ENCODE measurements at places on chromosomes 1 and 21.

DNA sequence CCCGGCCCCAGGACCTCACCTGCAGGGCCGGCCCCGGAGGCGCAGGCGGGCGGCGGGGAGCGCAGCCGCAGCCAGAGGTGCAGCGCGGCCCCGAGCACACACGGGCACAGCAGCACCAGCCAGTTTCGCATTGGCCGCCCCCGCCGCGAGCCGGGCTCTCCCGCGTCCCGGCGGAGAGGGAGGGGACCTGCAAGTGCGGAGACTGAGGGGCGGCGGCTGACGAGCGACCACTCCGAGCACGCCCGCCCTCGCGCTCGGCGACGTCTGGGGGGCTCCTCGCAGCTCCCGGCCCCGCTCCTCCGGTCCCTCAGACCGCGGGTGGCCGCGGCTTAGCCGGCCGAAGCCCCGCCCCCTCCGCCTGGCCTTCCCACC, at the start of gene B3GALNT2:
Gene B3GALNT2, minus strand, starts transcription at position 331 of the 372 bp plus-strand sequence. Its CDS starts 200 bp downstream, at position 131.
- no peak for DNase-seq

DNA sequence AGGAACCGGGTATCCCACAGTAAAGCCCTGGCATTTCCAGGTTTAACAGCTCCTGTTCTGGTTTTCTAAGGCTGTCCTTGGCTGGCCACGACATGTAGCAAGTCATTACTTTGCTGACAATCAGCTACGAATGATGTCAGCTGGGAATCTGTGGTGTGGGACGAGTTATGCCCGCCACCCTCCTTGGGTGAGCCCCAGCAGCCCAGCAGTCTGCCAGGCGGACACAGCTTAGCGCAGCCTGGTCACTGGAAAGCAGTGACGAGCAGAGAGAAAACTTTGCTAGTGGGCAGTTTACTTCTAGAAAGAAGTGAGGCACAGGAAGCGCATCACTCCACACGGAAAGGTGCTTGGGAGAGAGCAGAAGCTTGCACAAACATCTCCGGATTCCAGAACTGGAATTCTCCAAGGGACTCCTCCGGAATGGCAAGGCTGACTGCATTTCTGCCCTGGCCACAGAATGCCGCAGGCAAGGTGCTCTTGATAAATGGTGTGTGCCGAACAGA, 15.5 kb upstream of the ZNF436 start:
- DNase-seq, result no peak

DNA sequence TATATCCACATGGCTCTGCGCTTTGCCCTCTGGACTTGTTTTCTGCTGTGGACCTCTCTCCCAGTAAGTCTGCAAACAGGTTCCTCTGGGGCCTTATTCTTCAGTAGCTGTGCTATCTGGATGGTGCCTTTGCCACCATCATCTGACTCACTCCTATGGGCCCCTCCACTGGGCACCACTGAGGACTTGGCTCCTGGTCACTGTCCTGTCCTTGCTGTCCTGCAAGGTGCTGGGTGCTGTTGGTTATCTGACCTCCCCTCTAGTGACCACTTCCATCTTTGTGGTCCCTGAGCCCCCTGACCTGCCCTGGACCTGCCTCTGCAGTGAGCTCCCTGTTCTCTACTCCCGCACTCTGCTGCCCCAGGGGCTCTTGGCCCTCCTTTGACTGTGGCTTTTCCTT, 6.7 kb downstream of the CNIH3 start:
- DNase-seq, result no peak

GRCh38 chr1:205948039-205948438, 4.8 kb upstream of the SLC26A9 start:
- DNase-seq, result no peak

- no peak for DNase-seq
Measured at GRCh38 chr1:230143534-230143933, 76.5 kb downstream of the GALNT2 start.

DNA sequence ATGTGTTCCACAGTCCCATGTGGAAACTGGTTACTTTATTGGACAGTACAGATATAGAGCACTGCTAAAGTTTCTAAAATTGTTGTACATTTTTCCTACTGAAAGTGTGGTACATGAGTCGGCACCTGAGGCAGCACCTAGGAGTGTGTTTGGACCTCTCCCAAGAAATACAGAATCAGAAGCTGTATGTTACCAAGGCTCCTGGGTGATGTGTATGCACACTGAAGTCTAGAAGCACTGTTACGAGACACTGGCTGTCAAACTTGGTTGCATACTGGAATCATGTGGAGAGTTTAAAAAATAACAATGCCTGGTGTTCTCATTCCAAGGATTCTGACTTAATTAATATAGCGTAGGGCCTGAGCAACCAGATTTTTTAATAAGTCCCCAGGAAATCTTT, 46.6 kb downstream of the ERO1B start:
- no peak for DNase-seq

GRCh38 chr1:222616525-222616924, 1.4 kb upstream of the MIA3 start:
- DNase-seq, result no peak

DNA sequence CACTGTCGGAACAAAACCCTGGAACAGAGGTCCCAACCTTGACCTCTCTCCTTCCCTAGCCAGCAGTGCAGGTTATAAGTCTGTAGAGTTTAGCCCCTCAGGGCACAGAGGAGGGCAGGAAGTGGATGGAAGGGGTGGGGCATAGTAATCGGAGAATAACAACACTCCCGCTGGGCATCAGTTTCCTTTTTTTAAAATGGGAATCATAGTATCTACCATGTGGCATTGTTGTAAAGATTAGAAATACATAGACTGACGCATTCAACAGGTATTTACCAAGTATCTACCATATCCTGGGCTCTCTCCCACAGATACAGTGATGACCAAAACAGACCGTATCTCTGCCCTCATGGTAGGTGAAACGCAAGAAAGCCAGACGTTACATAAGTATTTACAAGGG, 24.9 kb upstream of the ATF3 start:
- no peak for DNase-seq

DNA sequence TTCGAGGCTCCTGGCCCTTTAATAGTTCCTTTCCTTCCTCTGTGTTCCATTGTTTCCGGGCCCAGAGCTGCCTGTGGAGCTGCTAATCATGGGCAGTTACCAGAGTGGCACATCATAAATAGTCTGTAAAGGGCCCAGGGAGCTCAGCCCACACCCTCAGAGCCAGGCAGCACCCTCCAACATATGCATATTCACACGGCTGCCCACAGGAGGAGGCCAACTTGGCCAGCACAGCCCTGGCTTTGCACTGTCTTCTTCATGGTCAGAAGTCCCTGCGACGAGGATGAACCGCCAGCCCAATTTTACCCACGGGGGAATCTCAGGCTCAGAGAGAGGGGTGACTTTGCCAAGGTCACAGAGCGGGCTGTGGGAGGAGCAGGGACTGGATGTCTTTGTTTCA, 172.5 kb downstream of the TRABD2B start:
- DNase-seq, result no peak

DNA sequence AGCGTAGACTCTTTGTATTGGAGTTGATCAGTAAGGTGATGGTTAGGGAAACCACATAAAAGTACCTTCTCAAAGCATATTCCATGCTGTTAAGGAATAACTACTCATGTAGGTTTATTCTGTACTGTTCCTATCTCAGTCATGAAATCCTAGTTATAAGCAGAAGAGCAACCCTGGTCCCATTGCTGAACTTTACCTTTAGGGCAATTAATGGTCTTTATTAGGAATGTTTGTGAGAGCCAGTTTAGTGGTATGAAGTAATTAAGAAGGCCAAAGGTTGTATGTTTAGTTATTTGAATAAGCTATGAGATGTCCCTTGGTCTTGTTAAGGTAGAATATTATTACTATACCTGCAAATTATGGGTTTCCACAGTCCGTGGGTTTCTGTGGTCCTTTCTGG, 44.0 kb downstream of the ACP6 start:
- DNase-seq, result no peak

Data from psoas muscle (tissue), 8 donors.